ENCODE measurements at places on chromosomes 16 and 17.

GRCh38 chr17:32795339-32795979 lies 81.5 kb downstream of the MYO1D start:
- no peak for DNase-seq

GRCh38 chr16:29896841-29897240 lies 2.5 kb downstream of the SEZ6L2 start:
- DNase-seq, result no peak

DNA sequence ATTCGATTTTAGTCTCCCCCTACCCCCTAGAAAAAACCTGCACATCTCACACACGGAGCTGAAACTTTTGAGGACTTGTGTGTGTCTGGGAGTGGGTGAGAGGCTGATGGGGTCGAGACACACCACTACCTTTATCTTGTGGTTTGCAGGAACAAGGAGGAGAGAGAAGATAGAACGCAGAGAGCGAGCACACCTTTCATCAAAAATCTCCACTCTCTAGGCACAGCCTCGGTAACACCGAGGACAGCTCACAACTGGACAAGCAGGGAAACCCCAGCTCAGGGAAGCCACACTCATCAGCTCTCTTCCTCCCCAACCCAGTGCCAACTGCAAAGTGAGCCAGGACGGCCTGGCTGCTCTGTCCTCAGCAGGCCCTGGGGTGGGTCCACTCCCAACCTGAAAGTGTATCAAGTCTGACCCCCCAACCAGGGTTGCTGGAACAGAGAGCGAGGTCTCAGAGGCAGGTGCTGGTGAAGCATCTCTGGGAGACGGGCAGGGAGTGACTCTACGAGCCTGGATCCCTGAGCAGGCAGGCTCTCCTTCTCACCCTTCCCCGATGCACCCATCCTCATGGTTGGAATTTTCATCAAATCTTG lies 5.2 kb upstream of the GHDC start:
- no peak for DNase-seq

- no peak for DNase-seq
These were observed 27.1 kb downstream of the GINS3 start for GRCh38 chr16:58419241-58419990.

- no peak for DNase-seq
These were observed 27.3 kb upstream of the RNPS1 start for GRCh38 chr16:2295056-2295798.

DNA sequence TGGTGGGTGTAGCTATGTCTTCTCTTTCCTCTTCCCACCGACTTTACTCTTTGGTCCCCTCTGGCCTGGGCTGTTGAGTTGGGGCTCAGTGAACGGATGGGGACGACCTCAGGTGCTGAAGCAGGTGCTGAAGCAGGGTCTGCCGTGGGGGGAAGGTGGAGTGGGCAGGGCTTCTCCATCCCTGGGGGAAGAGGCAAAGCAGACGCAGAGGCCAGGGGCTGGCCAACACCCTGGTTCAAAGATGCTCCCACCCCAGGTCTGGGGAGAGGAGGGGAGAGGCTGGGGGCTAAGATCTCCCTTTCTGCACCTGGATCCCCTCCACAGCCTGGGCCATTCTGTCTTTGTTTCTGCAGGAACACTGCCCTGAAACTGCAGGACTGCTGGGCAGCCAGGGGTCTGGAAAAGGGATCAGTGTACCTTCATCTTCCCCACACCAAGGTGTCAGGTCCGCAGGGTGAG lies 22.9 kb downstream of the ALOX12B start:
- no peak for DNase-seq

GRCh38 chr17:36198831-36199465 lies 2.4 kb upstream of the CCL3L1 start:
- DNase-seq, result no peak

Data from stimulated activated CD4-positive, alpha-beta T cell treated with anti-CD3 and anti-CD28 coated beads, TNF-alpha, amount 100 ng/mL, for 4 hours (primary cell).